ENCODE measurements at places on chromosomes 5 and 9.

DNA sequence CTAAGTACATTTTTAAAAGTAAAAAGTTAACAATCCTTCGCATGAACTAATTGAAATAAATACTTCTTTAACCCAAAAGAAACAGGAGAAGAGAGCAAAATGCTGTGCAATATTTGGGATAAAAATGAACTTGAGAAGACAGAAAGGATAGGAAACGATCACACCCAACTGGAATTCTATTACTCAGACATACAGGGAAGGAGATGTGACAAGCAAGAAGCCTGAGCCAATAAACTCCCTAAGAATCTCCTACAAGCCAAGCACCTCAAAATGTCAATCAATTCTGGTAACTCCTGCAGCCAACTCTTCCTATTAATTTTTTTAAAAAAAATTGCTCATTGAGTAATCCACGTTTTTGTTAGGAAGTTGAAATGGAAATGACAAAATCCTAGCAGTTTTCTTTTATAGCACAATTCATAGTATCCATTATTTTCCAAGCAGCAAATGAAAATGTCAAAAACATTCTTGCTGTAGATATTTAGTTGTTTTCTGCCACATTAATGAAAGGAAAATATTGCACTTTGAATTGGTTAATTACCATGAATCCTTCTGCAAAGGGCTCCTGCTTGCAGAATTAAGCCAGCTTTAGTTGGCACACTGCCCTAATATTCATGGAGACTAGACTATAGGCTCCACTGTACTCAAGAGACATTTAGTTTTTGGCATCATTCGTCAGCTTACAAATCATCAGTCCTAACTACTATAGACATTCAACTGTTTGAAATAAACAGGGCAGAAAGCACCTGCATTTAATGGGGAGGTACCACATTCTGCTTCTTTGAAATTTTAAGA lies 89.0 kb downstream of the RFX3 start:
- DNase-seq: no peak

DNA sequence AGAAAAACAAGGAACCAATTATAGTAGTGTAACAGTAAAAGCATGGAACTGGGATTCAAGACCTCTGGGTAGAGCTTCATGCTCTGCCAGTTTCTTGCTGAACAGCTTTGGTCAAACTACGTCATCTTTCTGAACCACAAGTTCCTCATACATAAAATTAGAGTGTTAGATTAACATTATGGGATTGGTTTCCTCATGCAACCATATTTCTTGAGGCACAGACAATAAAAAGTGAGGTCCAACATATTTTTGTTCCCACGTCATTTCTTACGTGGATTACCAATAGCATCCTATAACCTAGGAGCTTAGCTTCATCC lies 354.8 kb downstream of the TMEM232 start:
- DNase-seq: no peak

GRCh38 chr5:24904981-24905517 lies 260.3 kb upstream of the CDH10 start:
- no peak for DNase-seq

DNA sequence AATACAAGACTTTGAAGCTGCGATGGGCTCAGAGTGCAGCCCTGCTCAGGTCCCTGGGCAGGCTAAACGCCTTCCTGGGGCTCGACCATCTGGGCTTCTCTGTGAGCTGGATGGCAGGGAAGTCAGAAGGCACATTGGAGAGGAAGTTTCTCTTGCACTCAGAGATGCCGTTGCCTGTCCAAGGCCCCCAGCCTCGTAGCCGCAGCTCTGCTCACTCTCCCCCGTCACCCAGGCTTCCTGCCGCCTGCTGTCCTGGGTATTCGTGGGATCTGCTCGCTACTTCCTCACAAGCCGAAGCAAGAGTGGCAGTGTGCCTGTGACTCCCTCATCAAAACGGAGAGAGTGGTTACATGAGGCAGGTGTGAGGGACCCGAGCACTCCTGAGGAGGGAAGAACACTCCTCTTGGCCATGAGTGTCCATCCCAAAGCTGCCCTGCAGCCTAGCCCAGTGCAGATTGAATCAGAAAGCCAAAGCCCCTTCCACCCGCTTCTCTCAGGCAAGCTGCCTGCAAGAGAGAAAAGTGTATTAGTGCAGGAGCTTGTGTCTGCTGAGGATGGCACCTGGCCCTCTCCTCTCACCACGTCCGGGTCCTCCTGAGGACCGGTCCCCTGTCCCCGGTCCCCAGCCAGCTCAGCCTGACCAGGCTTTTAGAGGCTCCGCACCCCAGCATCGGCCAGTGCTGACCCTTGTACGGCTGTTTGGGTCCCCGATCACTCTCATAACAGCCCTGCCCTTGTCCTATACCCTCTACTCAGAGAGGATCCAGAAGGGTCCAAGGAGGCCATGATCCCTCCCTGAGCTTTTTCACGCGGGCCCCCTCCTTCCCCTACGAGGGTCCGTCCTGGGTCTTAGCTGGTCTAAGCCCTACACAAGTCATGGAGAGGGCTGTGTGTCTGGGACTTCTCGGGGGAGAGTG lies 7.3 kb downstream of the FCN2 start:
- DNase-seq: no peak

GRCh38 chr9:117250610-117251215 lies 164.1 kb downstream of the ASTN2 start:
- no peak for DNase-seq

GRCh38 chr5:153618307-153618706 lies 127.8 kb downstream of the GRIA1 start:
- no peak for DNase-seq

DNA sequence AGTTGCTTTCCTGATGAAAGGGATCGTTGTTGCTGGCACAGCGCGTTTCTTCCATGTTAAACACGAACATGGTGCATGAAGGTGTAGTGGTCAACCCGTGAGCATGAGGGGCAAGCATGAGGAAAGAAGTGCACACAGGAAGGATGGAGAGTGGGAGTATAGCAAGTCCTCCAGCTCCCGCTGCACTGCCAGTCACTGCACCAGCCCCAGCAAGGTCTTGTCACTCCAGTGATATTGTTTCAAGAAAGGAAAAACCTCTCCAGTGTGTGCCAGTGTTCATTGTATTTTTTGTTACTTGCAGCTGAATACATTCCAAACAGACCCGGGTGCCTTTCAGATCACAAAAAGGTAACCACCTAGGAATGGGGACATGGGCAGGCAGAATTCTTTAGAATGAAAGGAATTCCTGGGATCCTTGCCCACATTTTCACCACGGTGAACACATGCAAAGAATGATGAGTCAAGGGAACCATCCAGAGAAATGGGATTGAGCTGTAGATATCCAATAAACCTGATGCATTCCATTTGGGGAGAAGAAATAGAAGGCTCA lies 186.3 kb downstream of the AOPEP start:
- DNase-seq: no peak

DNA sequence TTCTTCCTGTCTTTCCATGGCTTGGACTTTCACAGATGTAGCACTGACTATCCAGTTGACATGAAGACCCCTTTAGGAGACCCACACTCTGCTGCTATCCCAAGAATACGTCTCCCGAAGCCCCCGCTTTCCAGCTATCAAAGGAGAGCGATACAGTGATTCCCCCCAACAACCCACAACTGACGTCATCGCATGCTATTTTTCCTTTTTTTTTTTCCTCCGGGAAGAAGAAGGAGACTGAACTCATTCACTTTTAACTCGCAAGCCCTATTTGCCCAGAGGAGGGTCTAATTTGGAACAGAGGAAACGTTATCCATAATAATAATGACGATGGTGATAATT lies 2.1 kb downstream of the PAPPA start:
- DNase-seq: no peak

- DNase-seq: no peak
Observed at GRCh38 chr5:32228816-32229215, 54.7 kb upstream of the GOLPH3 start.

- no peak for DNase-seq
Observed at GRCh38 chr9:87793292-87793691, 67.4 kb downstream of the CTSL start.

- DNase-seq: no peak
Observed at GRCh38 chr9:124544535-124544934, 37.3 kb upstream of the NR5A1 start.

DNA sequence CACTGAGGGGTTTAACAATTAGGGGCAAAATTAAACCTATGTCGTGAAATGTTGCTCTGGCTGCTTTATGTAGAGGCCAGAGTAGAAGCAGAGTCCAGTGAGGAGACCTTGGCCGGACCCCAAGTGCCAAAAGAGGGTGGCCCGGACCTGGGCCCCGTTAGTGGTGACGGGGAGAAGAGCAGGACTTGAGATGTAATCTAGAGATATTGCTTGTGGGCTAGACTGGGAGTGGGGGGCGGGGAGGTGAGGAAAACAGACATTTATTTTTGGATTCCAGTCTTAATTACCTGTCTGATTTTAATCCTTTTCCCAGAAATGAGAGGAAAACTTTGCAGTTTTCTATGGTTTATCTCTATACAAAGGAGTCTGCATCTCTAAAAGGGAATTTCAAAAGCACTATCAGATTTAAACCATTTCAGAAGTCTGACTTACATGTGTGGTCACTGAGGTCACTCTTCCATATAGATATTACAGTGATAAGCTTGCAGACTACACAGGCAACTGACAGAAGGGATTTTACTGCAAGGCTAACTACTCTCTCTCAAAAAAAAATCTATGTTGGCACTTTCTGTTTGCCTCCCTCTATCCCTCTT lies 108.1 kb downstream of the MED27 start:
- no peak for DNase-seq

GRCh38 chr5:169895926-169896325 lies 84.4 kb downstream of the INSYN2B start:
- DNase-seq: no peak

DNA sequence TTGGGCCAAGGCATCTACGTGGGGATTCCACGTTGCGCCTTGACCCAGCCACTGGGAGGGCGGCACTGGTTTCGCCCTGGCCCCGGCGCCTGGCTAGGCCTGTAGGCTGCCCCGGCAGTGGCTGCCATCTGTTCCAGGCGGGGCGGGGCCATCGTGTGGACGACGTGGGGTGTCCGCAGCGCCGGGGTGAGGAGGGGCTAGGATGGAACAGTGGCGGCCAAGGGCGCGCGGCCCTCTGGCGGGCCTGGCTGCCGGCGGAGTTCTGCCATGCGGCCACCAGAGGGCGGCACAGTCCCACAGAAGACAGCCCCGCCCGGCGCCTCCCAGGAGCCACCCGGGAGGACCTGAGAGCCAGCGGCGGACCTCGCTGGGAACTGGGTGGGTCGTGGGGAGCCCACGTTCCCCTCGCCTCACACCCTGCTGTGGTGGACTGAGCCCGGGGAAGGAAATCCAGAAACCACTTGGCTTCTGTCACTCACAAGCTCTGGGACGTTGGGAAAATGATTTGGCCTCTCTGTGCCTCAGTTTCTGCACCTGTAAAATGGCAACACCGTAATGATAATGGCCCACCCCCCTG lies 22.6 kb upstream of the RAPGEF1 start:
- no peak for DNase-seq

GRCh38 chr5:181189363-181189961 lies 15.5 kb downstream of the TRIM7 start:
- no peak for DNase-seq

- no peak for DNase-seq
Observed at GRCh38 chr5:5037674-5038073, 102.5 kb upstream of the ADAMTS16 start.

DNA sequence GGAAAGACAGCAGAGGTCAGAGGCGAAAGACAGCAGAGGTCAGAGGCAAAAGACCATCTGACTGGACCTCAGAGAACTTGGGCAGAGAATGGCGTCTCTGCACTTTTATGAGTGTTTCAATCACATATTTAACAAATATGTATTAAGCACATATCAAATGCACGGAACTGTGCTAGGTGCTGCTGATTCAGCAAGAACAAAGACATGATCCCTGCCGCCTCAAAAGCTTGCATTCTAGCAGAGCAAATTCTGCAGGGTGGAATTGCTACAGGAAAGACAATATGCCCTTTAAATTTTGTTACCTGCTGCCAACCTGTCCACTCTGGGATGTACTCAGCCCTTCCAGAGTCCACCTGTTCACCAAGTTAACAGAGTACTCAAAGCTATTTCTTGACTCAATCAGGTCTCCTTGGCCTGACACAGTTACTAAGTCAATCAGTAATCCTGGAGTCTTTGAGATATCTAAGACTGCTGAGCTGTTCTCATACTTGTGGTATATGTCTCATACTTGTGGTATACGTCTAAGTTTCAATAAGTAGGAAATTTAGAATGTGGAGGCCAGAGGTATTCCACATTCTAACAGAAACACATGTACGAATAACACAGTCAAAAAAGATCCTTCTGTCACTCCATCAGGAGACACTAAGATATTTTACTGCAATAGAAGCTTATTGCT lies 131.8 kb downstream of the GNAQ start:
- peak; percentile 48 for DNase-seq

GRCh38 chr5:108295578-108296368 lies 86.1 kb downstream of the FBXL17 start:
- DNase-seq: peak; percentile 14

DNA sequence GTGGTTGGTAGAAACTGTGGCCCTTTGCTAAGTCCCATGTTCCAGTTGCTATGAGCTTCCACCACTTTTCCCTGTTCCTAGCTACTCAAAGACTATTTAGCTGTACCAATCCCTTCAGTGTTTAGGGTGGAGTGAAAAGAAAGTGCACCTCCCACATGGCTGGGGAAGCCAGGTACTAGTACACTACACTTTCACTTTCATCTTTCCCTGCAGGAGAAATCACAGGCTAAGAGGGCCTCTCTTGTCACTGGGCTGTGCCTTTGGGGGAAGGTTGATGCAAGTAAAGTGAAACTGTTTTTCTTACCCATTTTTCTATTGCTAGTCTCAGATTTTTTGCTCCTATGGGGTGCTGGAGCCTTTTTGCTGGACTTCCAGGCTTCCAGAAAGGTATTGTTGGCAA lies 33.5 kb upstream of the CKS2 start:
- no peak for DNase-seq

- DNase-seq: no peak
Observed at GRCh38 chr9:5516453-5517220, 6.3 kb downstream of the PDCD1LG2 start.

GRCh38 chr9:35909274-35909673 lies at the start of gene SPAAR:
Gene SPAAR (plus strand): TSS chr9:35909490. CDS start chr9:35910464, 974 bp downstream.
- DNase-seq: no peak

GRCh38 chr9:38361473-38361850 lies 31.0 kb upstream of the ALDH1B1 start:
- DNase-seq: no peak

DNA sequence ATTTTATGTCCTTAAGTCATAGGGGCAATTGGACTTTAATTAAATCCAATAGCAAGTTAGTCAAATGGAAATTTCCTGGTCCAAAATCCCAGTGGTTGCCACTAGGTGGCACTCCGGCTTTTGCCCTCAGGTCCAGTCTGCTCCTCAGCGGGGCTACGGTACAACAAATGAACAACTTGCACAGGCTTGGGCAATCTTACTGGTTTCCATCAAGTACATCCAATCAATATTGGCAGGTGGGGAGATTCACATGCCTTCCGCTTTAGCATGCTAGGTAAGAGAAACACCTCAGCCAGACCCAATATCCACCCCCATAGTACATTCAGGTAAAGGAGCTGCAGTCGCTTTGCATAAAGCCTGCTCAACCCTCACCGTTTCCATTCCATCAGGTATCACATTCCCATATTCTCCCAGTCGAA lies 6.3 kb upstream of the MXD3 start:
- DNase-seq: no peak
